ENCODE measurements at places on chromosomes 12 and 14.
A peak's percentile ranks its signal among the peaks of the same experiment; 100 is the strongest.

GRCh38 chr14:93733631-93734030 lies 54.7 kb downstream of the PRIMA1 start:
- no peak for DNase-seq

DNA sequence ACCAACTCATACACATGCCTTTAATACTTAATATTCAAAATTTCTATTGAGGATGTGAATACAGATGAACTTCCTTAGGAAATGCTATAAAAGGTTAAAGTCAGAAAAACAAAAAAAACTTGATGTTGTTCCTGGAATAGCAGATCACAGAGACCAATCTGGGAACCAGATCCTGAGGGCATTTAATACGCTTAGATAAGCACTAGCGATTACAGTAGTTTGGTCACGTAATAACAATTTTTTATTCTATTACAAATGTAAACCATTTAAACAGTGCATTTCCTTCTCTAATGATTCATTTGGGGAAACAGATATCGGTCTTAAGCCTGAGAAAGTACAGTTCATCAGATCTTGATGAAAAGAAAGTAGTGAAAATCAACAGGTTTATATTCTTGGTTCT lies 30.8 kb upstream of the ABCC9 start:
- no peak for DNase-seq

- no peak for DNase-seq
Measured at GRCh38 chr12:115322275-115322674, 638.3 kb upstream of the TBX3 start.

DNA sequence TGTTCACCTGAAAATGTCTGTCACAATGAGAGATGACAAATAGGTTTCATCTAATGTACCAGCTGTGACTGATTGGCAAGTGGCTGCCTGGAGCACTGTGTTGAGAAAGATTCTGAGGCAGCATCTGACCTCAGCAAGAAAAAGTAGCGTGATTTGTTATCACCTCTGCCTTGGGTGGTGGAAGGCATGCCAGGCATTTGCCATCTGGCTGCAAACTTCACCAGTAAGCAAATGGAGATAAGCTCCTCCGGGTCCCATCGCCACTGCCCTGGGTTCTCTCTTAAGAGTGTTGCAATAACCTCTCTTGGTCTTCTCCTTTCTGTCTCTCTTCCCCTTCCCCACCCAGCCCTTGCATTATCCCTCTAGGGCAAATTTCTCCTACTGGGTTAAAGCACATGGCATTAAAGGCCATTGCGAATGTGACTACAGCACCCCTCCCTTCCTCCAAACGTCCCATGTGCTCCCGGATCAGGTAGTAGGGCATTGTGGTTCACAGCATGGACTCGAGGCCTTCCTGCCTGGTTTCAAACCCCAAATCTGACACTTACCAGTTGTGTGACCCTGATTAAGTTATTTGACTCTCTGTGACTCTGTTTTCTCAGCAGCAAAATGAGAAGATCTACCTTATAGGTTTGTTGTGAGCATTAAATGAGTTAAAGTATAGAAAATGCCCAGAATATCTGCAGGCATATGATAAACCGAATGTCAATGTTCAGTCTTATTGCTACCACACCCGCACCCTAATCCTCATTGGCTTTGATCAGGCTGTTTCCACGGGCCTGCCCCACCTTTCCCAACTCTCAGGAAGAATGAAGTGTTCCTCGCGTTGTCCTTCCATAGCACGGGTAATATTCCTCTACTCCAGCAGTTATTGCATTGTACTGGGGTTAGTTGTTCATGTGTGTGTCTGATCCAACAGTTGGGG lies 8.2 kb upstream of the LGALS3 start:
- DNase-seq, result no peak

- peak; percentile 56 for DNase-seq
Measured at GRCh38 chr12:77919450-77919849, 88.8 kb downstream of the NAV3 start.

DNA sequence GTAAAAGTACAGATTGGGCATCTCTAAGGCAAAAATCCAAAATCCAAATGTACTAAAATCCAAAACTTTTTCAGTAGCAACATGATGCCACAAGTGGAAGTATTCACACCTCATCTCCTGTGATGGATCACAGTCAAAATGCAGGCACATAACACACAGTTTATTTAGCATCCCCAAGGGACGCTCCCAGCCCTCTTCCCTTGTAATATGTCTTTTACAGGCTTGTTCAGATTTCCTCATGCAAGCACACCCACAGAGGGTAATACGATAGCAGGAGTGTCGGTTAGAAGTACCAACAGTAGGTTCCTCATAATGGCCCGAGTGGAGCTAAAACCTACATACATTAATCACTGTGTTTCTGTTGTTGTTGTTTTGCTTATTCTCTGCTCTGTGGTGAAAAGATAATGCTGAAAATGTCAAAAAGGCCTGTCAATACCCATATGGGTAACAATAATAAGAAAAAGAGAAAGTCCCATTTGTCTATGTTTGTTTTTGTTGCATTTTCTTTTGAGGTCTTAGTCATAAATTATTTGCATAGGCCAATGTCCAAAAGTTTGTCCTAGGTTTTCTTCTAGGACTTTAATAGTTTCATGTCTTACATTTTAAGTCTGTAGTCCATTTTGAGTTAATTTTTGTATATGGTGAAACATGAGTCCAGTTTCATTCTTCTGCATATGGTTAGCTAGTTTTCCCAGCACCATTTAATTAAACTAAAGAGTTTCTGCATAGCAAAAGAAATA lies 133.1 kb downstream of the LRIG3 start:
- DNase-seq, result no peak

- no peak for DNase-seq
Measured at GRCh38 chr12:15709551-15709950, 79.6 kb downstream of the EPS8 start.

- DNase-seq, result no peak
Measured at GRCh38 chr14:94558842-94559241, 2.4 kb upstream of the SERPINA4 start.

DNA sequence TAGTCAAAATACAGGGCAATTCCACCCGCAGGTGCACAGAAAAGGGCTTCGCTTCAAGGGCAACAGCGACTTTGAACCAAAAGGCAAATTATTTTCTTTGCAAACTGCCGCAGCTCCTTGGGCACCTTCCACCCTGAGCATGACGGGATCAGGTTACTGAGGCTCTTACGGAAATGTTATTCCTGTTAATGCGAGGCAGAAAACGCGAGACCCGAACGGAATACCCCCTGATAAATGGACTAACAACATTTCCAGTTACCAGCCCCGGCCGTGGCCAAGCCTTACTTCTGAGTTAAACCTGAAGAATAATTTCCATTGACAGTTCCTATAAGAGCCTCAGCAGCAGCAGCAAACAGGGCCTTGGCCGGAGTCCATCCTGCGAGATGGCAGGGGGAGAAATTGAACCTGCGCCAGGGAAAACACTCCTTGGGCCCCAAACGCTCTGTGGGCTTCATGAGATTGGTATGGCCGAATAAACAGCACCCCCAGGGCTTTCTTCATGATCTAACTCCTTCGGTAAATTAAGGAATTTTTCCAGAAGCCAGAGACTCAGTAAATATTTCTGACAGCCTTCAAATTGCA lies 70.0 kb upstream of the DICER1 start:
- DNase-seq, result no peak

GRCh38 chr12:127230843-127231260 lies 1036.1 kb upstream of the TMEM132C start:
- DNase-seq, result no peak

GRCh38 chr12:104182144-104182543 lies 33.4 kb upstream of the TXNRD1 start:
- DNase-seq, result no peak

- no peak for DNase-seq
Measured at GRCh38 chr14:61211476-61212255, 69.5 kb downstream of the TMEM30B start.

GRCh38 chr12:3795492-3796133 lies 42.7 kb upstream of the CRACR2A start:
- DNase-seq, result no peak

DNA sequence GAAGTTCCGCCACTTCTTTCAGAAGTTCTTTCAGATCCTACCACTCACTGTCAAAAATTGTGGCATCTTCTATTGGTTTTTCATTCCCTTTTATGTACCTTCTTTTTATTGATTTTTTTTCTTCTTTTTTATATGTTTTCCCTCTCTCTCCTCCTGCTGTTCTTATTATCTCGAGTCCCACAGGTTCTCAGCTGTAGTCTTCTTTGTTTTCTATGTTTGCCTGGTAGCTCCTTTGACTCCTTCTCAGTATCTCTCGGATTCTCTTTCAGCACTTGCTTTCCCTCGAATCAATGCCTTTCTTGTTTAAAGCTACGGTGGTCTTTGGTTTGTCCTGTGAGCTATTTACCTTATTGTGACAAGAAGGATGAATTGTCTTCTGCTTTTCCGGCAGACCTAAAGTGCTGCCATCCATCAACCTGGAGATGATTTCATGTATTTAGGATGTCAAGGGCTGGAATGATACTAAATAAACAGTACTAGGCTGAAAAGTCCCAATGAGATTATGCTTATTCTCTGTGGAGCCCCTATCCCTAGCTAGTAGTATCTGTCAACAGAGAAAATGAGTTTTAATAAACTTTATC lies 541.7 kb downstream of the NOVA1 start:
- DNase-seq, result no peak

GRCh38 chr14:51534610-51535011 lies 117.1 kb upstream of the FRMD6 start:
- DNase-seq, result peak; percentile 18

DNA sequence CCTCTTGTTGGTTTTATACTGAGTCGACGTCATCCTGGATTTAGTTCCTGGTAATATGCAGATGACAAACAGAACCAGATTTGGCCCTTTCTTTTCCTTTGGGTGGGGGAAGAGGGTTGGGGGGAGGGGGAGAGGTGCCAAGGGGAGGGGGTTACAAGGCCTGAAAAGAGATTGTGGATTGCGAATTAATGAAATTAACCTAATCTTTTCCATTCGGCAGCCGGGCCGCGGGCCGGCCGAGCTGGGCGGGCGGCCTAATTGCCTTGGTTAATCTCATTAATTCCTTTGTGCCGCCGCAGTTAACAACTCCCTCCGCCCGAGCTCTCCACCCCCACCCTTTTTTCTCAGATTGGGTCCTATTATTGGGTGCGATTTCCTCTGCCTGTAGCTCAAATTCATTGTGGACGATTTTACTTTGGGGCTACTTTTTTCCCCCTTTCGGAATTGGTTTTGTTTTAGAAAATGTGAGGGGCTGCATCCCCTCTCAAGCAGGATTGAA lies 387 bp upstream of the GSC start:
- DNase-seq, result peak; percentile 55

DNA sequence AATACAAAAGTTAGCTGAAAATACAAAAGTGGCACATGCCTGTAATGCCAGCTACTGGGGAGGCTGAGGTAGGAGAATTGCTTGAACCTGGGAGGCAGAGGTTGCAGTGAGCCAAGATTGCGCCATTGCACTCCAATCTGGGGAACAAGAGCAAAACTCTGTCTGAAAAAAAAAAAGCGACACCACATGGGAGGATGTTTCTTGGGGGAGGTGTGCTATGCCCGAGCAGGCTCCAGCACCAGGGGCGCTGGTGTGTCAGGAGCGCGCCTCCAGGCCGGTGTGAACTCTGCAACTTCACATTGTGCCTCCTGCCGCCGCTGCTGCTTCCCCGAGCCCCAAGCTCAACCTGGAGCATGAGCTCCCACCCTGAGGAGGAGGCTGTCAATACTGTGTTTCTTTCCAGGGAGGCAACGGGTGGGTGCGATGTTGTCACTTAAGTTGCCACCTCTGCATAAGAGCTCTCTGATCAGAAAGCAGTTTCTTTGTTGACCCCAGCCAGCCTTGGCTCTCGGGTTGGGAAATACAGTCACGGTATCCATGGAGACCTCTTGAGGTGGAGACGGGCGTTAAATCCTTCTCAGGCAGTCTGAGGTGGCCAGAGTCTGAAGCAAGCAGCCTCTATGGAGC lies 18.9 kb downstream of the DEGS2 start:
- DNase-seq, result no peak

- DNase-seq, result no peak
Measured at GRCh38 chr14:75165586-75166391, 10.6 kb downstream of the TMED10 start.

DNA sequence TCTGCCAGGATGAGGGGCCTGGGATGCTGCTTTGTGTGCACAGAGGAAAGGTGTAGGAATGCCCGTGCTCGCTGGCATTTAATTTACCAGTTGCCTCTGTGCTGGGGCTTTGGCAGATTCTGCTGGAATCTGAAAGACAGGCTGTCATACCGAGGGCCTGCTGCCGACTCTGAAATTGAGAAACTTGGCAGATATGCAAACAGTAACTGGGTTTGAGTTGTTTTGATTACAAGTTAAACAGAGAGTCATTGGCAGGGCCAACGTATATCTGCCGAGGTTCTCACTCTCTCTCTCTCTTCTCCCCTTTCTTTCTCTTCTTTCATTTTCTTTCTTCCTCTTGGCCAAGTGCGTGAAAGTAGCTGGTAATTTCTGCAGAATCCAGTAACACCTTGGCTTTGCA lies 618.7 kb downstream of the VRK1 start:
- no peak for DNase-seq
